ENCODE measurements at places on chromosomes 16 and 17. TPM values are rescaled to one million over a fixed set of nuclear protein-coding genes. Genes with fewer than 3 reads are reported as not detected.

- DNase-seq, result no peak
Observed at GRCh38 chr16:26982422-26982821, 84.3 kb upstream of the C16orf82 start.

- peak; percentile 29 for DNase-seq
Observed at GRCh38 chr17:4920351-4921048, 11.6 kb upstream of the GP1BA start.

The IL32 gene
- total RNA-seq, result 394 TPM

DNA sequence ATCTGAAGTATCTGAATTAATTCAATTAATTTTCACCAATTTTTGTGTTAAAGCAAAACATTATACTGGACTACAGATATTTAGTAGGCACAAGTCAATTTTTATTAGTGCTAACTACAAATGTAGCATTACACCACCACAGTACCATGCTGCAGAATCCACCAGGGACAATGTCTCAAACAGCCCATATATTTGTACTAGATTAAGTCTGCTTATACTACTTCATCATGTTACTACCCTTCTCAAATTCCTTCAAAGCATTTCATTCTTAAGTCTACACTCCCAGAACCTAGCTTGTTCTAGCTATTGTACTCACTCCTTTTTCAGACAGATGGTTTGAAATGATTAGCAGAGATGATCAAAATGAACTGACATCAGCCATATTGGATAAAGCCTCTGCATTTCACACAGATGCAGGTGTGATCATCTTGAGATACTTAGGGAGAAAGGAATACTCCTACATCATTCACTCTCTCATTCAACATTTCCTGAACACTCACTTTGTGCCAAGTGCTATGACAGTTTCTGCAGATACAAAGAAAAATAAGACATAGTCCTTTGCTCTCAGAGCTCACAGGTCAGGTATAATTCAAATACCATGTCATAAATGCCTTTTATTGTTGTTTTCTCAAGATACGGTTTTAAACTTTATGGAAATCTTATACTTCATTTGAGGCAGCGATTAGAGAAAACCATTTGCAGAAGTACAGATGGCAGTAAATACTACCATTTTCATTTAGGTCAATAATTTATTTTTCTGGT, 47.7 kb downstream of the SMURF2 start:
- DNase-seq, result no peak

- DNase-seq, result no peak
Observed at GRCh38 chr17:6079155-6079888, 9.1 kb downstream of the WSCD1 start.

The KRTAP4-3 gene
- total RNA-seq, result not detected

DNA sequence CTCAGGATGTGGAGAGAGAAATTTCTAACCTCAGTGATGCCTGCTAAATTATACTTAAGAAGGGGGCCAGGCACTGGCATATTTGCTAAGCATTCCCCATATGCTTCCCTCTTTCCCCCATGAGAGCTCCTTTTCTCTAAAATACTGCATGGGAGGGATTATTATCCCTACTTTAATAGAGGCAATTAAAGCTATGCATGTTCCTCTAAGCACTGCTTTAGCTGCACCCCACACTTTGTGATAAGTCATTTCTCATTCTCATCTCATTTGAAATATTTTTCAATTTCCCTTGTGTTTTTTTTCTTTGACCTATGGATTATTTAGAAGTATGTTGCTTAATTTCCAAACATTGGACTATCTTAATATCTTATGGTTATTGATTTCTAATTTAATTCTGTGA, 72.1 kb upstream of the CIBAR2 start:
- no peak for DNase-seq

DNA sequence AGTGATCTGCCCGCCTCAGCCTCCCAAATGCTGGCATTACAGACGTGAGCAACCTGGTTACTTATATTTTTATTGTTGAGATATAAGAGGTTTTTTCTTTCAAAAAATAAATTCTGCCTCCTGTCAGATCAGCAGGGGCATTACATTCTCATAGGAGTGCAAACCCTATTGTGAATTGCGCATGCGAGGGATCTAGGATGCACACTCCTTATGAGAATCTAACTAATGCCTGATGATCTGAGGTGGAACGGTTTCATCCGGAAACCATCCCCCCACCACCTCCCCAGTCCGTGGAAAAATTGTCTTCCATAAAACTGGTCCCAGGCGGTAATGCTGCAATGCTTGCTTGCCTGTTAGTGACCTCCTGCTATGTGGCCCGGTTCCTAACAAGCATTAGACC, 7.5 kb upstream of the CNEP1R1 start:
- no peak for DNase-seq

The HBQ1 gene
- not detected for total RNA-seq

- no peak for DNase-seq
Observed at GRCh38 chr16:57126411-57126810, 34.0 kb downstream of the CPNE2 start.

DNA sequence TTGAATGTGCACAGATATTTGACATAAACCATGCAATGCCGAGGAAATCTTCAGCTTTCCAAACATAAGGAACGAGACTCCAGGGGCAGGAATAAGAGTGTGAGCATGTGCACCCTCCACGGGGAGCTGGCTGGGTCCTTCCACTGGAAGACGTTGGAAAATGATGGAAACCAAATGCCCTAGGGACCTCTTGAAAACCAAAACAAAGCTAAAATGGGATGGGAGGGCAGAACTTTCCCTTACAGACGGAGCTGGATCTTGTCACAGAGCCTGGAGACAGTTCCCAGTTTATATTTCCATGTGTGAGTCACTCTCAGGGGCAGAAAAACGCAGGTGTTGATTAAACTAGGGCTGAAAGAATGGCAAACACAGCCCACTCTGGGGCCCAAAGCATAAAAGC, 34.4 kb upstream of the DNAH17 start:
- no peak for DNase-seq

- no peak for DNase-seq
Observed at GRCh38 chr17:48770954-48771353, 42.4 kb upstream of the HOXB13 start.

DNA sequence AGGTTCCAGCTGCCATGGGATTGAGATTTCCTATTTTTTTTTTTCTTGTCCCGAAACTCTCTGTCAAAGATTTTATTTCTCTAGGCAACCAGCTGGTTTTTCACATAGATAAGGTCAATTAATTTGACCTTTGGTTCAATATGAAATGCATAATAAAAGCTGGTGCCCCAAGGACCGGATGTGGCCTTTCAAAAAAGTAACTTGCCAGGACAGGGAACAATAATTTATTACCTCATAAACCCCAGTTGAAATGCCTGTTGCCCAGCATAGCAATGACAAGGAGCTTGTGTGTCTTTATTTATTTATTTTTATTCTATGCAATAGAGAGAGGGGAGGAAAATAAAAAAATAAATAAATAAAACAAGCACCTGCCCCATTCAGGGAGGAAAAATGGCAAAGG, 472.7 kb downstream of the KCNJ2 start:
- no peak for DNase-seq

GRCh38 chr16:50474138-50474537, 74.1 kb upstream of the NKD1 start:
- no peak for DNase-seq

The PPY gene
- not detected for total RNA-seq

DNA sequence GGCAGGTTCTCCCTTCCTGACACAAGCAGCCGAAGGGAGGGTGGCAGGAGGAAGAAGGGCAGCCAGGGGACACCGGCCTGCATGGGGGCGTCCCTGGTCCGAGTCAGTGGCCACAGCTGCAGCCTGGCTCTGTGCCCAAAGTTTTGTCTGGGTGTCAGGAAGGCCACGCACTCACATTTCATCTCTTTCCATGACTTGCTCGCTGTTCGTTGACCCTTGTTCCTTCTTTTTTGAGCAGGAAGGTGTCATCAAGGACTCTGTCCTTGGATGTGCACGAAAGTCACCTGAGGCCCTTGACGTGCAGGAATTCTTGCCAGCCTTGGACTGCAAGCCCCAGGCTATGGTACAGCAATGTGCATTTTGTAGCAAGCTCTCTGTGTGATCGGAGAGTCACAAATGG, 93.3 kb downstream of the TNFRSF13B start:
- DNase-seq, result no peak

The PRSS21 gene
- 4.1 TPM for total RNA-seq

The NLRC3 gene
- total RNA-seq, result 1.7 TPM

DNA sequence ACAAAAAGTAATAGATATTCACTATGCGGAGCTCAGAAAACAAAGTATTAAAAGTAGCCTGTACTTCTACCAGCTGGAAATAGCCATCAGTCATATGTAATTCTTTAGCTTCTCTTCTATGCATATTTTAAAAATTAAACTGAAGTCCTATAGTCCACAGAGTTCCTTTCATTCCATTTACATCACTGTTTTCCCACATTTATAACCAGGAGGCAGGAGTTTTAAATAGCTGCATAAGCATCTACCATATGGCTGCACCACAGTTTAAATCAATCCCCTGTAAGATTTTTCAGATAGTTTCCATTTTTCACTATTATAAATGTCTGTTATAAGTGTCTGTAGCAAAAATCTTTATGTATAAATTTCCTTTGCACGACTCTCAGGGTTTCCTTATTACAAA, 45.1 kb downstream of the ZFHX3 start:
- DNase-seq, result no peak

DNA sequence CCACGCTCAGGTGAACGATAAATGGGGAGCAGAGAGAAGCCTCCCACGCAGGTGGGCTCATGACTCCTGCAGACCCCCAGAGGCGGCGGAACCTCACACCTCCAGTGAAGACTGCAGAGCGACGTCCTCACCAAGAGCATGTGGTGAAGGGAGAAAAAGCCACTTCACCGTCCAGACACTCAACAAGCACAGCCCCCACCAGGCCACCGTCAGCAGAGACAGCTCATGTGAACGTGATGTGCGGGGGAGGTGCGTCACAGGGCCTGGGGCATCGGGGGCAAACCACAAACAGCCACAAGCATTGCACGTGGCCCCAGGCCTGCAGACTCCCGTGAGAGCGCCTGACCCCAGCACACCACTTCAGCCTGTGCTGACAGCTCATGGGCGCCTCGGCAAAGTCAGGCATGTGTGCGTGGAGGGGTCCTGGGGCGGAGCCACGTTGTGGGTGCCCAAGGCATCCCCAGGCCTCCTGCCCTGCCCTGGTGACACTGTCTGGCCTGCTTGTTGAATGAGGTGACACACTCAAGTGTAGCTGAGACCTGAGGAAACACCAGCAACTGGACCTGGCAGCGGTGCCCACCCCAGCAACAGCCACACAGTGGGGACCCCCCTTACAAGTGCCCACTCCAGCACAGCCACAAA, 19.0 kb downstream of the LMF1 start:
- no peak for DNase-seq

DNA sequence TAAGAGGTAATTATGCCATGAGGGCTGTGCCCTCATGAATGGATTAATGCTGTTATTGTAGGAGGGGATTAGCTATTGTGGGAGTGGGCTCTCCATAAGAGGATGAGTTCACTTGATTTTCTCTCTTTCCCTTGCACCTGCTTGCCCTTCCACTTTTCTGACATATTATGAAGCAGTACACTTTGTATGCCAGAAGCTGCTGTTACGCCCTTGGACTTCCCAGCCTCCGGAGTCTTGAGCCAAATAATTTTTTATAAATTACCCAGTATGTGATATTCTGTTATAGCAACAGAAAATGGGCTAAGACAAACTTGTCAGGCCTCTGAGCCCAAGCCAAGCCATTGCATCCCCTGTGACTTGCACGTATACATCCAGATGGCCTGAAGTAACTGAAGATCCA, 38.4 kb downstream of the PSMD12 start:
- no peak for DNase-seq

GRCh38 chr17:17206124-17206912, at the start of gene PLD6:
TSS of gene PLD6 (minus strand) at chr17:17206333. CDS start at chr17:17206286, 47 bp downstream.
- DNase-seq, result peak; percentile 94

DNA sequence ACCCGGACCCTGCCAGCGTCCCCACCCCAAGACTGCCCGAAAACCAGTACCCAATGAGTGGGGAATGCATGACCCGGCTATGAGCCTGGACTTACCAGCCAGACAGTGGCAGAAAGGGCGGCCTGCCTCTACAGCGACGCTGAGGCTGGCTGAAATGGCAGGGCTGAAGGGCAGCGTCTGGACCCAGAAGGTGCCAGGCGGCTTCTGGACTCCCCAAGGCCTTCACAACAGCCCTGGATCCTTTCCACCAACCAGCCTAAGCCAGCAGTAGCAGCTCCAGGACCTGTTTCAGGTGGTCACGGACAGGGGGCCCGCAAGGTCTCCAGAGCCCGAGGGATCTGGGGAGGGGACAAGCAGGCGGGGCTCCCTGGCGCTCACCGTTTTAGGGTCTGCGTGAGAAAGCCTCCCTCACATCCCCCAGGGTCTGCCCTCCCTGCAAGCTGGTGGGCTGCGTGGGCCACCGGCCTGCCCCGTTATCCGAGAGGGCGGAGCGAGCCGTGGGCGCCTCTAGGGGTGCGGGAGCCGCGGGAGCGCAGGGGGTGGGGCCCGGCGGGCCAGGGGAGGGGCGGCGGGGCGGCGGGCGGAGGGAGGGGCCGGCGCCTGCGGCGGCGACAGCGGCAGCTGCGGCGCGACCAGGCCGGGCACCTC, at the start of gene RIPOR1:
RIPOR1 (plus strand) TSS at position 608 of the 648 bp plus-strand sequence. CDS start 9,618 bp downstream, outside the sequence.
- peak; percentile 67 for DNase-seq

The ACADVL gene
- 1,007 TPM for total RNA-seq

The METTL2A gene
- total RNA-seq, result 21.5 TPM

The ATF7IP2 gene
- total RNA-seq, result 11.0 TPM

- no peak for DNase-seq
Observed at GRCh38 chr17:32873114-32873513, 3.8 kb downstream of the MYO1D start.

DNA sequence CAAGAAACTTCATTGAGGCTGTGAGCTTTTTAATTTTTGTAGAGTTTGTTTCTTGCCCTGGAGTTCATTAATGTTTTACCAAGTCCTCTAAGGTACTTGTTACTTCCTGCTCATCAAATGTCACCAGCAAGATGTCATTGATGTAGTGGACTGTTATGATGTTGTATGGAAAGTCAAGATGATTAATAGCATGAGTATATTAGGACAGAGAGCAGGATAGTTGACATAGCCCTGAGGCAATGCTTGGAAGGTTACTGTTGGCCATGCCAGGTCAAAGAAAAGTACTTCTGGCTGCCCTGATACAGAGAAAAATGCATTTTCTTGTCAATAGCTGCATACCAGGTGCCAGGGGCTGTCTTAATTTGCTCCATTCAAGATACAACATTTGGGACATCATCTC, 6.7 kb downstream of the KRTAP1-5 start:
- DNase-seq, result no peak

The HOXB5 gene
- 19.9 TPM for total RNA-seq

DNA sequence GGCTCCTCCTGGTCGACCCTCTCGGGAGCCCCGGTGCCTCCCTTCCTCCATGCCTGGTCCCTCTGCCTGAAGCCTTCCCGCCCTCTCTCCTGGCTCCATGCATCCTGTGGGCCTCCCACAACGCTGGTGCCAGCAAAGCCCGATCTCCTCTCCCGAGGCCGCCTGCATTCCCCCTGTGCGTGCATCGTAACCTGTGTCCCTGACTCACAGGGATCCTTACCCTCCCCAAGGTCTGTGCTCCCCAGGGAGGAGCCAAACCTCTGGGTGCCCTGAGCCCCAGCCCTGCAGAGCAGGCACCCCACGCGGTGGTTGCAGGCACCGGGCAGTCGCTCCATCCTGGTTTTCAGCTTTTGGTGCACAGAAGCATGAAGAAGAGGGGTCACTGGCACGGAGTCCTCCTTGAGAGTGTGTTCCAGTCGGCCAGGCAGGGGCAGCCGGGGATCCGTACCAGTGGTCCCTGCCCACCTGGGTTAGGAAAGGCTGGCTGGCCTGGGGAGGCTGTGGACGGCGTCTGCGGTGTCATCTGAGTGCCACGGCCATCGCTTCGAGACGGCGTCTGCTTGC, 1.8 kb upstream of the ENPP7 start:
- no peak for DNase-seq
